ENCODE measurements at places on chromosomes 11 and 22.
A peak's percentile ranks its signal among the peaks of the same experiment; 100 is the strongest.

DNA sequence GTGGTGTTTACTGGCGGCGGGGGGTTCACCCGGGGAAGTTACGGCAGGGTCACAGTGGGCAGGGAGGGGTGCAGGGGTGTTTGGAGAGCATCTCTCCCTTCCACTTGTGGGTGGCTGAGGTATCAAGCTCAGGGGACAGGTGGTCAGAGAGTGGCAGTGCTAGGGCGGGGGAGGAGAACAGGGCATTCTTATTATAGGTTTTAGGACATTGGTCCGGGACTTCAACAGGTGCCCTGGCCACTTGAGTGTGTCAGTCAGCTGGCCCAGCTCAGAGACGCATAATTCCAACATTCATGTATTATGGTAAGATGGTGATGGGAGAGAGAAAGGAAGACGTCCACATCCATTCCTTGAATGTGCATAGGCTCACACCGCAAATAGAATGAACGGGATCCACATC, 101.7 kb downstream of the TEAD1 start:
- no peak for DNase-seq

- no peak for DNase-seq
These were observed 42.0 kb upstream of the TENM4 start for GRCh38 chr11:79482800-79483199.

- no peak for DNase-seq
These were observed 9.3 kb downstream of the OSBPL5 start for GRCh38 chr11:3155691-3156258.

GRCh38 chr11:120564573-120565311, 53.2 kb downstream of the GRIK4 start:
- DNase-seq, result peak; percentile 76

- DNase-seq, result no peak
These were observed 457 bp downstream of the RNF141 start for GRCh38 chr11:10540546-10540914.

All from substantia nigra (tissue), 51 donors.